ENCODE measurements at places on chromosomes 6 and 20. TPM values are rescaled to one million over a fixed set of nuclear protein-coding genes. Genes with fewer than 3 reads are reported as not detected.

SUPT3H gene
- total RNA-seq: 30.2 TPM

LY6G6F gene
- total RNA-seq: not detected

TMEM200A gene
- total RNA-seq: 31.0 TPM

PPDPF gene
- total RNA-seq: 104 TPM

RIPPLY2 gene
- 2.7 TPM for total RNA-seq

RFX6 gene
- total RNA-seq: not detected

B3GAT2 gene
- 15.0 TPM for total RNA-seq

PLEKHG1 gene
- 66.2 TPM for total RNA-seq

CLPSL2 gene
- not detected for total RNA-seq

KAT14 gene
- total RNA-seq: 20.9 TPM

HSPA1L gene
- total RNA-seq: 4.8 TPM

SAMD10 gene
- total RNA-seq: 8.9 TPM

TSHZ2 gene
- total RNA-seq: 14.7 TPM

TFAP2A gene
- 30.1 TPM for total RNA-seq

NKX2-4 gene
- not detected for total RNA-seq

AKAP12 gene
- 228 TPM for total RNA-seq

All from camera-type eye (tissue), 1 donor.